ENCODE measurements at places on chromosomes 2 and 18.

DNA sequence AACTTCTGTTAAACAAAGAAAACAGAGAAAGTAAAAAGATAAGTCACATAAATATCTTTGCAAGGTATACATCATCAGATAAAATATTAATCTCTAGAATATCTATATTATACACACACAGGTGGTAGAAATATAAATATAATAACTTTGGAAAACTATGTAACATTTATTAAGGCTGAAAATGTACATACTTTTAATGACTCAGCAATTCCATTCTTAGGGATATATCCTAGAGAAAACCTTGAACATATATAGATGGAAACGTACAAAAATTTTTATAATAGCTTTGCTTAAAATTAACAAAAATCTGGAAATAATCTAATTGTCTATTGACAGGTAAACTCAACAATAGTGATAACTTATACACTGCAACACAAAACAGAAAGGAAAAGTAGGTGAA lies 381.3 kb downstream of the GPD2 start:
- DNase-seq = no peak

GRCh38 chr2:45218931-45219339 lies 209.7 kb upstream of the SIX2 start:
- no peak for DNase-seq

DNA sequence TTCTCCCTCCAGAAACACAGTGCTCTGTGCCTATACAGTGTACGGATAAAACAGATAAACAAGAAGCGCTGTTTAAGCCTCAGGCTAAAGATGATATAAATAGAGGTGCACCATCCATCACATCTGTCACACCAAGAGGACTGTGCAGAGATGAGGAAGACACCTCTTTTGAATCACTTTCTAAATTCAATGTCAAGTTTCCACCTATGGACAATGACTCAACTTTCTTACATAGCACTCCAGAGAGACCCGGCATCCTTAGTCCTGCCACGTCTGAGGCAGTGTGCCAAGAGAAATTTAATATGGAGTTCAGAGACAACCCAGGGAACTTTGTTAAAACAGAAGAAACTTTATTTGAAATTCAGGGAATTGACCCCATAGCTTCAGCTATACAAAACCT lies 70.7 kb downstream of the TANK start:
- DNase-seq = no peak

DNA sequence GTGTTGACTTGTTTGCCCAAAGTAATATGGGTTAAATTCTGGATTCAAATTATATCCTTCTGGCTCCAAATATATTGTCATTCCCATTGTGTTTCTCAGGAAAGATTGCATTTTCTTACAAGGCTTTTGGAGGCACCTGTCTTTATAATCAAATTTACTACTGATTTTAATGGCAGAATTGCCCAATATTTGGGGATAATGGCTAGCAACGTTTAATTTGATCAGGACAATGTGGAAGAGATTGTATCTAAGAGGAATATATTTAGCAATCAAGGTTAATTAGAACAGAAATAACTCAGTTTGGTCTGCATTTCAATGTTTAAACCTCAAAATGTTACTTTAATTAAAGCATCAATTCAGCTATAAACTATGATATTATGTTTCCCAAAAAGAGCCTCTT lies 41.7 kb upstream of the ZNF804A start:
- no peak for DNase-seq

GRCh38 chr2:96623116-96623515 lies 15.0 kb downstream of the KANSL3 start:
- no peak for DNase-seq

DNA sequence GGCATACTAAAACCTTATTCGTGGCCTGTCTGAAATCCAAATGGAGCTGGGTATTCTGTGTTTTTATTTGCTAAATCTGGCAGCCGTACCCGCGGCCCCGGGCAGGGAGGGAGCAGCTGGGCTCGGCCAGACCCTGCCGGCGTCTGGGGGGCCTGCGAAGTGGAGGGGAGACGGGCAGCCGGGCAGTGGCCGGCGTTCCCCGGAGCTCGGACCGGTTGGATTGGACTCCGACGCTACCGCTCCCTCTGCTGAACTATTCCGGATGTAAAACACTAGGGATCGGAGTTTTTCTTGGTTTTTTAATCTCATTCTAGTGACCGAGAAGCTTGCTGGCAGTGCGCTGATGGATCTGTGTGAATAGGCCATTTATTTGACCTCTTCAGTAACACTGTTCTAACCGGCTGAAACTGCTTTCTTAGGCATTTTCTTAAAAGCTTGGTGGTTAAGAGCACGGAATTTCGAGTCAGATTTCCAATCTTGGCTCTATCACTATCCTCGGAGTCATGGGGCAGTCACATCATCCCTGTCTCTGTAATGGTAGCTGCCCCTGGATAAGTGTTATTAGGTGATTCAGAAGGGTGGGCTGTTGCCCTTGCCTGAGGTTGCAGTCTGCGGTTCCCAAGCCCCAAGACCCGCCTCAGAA lies 694 bp downstream of the UNC50 start:
- peak; percentile 28 for DNase-seq

DNA sequence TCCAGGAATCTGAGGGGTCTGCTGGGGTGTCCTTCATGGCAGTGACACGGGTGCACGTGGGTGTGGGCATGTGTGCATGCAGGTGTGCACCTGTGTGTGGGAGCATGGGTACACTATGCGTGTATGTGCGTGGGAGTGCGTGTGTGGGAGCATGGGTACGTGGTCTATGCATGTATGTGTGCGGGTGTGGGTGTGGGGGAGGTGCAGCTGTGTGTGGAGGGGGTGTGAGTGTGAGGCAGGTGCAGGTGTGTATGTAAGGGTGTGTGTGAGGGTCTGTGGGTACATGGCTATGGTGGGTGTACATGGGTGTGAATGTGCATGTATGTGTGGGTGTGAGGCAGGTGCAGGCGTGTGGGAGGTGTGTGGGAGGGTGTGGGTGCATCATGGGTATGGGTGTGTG lies 36.3 kb downstream of the EIPR1 start:
- DNase-seq = no peak

DNA sequence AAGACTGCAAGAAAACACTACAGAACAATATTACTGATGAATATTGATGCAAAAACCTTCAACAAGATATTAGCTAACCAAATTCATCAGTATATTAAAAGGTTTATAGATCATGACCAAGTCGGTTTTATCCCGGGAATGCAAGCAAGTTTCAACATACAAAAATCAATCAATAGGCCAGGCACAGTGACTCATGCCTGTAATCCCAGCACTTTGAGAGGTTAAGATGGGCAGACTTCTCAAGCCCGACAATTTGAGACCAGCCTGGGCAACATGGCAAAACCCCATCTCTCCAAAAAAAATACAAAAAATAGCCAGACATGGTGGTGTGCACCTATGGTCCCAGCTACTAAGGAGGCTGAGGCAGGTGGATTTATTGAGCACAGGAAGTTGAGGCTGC lies 82.9 kb downstream of the FSIP2 start:
- no peak for DNase-seq

DNA sequence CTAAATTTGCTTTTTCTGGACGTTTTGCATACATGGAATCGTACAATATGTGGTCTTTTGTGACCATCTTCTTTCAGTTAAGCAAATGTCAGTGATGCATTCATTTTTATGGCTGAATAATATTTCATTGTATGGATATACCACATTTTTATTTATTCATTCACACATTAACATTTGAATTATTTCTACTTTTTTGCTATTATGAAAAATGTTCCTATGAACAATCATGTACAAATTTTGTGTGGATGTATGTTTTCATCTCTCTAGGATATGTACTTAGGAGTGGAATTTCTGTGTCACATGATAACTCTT lies 67.4 kb upstream of the TXNDC2 start:
- DNase-seq = no peak

DNA sequence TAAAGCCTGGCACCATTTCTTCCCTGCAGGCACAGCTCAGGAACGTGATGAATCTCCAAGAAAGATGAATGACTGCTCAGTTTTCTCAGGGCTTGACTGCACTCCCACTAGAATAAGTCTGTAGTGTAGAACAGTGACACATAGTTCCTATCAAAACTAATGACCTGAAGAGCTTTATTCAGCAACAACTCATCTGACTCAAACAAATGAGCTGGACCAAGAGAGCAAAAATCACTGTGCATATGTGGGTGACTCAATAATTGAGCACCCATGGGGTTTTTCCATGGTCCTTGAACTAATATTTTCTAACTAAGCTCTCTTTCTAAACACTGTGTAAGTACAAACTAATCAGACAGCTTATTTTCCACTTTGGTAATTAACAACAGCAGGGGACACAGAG lies 61.1 kb upstream of the XDH start:
- no peak for DNase-seq

GRCh38 chr18:22238036-22238435 lies 68.6 kb downstream of the GATA6 start:
- no peak for DNase-seq

All from kidney capillary endothelial cell (primary cell).